ENCODE measurements at places on chromosomes 5 and 9.

GRCh38 chr5:88281322-88281721 lies 12.7 kb upstream of the TMEM161B start:
- DNase-seq = no peak

GRCh38 chr5:67974054-67974453 lies 241.5 kb upstream of the PIK3R1 start:
- DNase-seq = no peak

GRCh38 chr5:4855036-4855435 lies 285.1 kb upstream of the ADAMTS16 start:
- no peak for DNase-seq

- DNase-seq = no peak
Observed at GRCh38 chr9:92468206-92468605, 14.1 kb downstream of the ASPN start.

- DNase-seq = no peak
Observed at GRCh38 chr5:67065696-67066095, 130.9 kb downstream of the CD180 start.

DNA sequence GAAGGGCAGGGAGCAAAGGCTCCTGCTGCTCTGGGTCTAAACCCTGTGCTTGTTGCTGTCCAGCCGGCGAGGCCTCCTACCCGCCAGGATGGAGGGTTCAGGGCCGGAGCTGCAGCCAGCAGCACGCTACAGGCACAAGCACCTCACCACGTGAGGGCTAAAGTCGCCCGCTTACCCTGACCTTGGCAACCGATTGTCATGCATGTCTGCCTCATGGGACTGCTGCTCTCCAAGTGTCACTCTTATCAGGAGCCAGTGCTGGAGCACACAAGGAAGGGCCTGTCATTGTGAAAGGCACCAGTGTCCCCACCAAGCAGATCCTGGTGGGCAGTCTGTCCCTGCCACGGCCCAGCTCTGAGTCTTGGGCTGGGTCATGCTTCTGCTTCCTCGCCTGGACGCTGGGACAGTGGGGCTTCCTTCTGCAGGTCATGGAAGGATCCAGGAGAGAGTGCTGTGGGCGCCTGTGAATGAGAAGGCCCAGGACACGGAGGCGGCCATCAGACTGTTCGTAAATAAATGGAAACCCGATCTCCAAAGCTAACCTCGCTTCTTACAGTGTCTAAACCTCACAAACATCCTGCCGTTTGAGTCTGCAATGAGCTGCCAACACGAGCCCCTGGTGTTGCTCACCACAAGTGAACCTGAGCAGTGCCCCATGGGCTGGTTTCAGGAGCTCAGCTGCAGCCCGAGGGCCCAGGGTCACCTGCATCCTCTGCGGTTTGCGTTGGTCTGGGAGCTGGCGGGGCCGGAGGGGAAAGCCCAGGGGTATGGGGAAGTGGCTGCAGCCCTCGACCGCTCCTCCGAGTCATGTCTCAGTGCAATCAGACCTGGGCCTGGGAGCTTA lies 58.2 kb upstream of the RXRA start:
- DNase-seq = no peak

- DNase-seq = no peak
Observed at GRCh38 chr5:13945271-13945670, 783 bp upstream of the DNAH5 start.

DNA sequence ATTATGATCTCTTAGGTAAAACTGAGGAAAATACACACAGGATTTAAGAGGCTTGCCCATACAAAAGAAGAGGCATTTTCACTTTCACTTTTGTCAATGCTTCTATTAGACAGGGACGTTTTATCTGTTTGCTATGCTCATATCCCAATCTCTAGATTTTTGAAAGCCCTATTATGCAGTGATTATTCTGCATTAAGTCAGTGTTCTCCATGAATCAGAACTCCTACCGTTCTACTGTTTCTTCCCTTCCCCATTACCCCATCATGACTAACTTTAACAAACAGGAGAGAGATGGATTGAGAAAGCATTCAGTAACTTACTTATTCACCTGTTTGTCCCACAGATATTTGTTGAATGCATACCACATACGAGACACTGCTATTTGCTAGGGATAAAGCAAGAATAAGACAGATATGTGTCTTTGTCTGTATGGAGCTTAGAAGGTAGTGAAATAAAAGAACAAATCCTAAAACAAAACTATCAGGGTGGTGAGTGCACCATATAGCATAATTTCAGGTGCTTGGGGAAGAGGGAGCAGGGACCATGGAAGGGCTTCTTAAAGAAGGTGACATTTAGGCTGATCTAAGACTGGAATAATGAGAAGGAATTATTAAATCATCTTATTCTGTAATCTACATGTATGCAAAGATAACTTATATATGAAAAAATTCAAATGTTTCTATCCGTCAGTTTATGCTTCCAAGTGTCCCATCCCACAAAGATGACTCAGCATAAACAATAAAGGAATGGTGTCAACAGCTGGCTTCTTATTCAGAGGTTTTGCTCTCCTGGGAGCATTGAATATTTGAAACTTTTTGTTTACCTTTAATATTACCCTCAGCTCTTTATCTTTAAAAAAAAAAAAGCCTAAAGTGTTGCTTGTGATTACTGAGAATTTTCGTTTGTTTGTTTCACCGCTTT lies 328.1 kb downstream of the HINT1 start:
- no peak for DNase-seq

DNA sequence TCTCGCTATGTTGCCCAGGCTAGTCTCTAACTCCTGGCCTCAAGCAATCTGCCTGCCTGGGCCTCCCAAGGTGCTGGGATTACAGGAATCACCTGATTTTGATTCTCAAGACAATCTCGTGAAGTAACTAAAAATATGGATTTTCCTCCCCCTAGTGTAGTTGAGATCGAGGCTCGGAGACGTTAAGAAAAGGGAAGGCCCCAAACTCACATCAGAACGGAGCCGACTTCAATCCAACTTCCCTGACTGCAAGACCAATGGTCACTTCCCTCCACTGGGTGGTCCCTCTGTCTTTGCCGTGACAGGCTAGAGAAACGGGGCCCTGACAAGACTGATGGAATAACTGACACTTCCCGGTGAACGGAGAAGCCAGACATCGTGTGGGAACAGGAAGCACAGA lies 28.3 kb downstream of the BARHL1 start:
- no peak for DNase-seq

GRCh38 chr5:119426057-119426456 lies 26.2 kb upstream of the HSD17B4 start:
- no peak for DNase-seq

- DNase-seq = no peak
Observed at GRCh38 chr9:133513214-133514100, 11.3 kb downstream of the MYMK start.

- DNase-seq = no peak
Observed at GRCh38 chr9:35229066-35229778, 67.4 kb downstream of the UNC13B start.

- DNase-seq = no peak
Observed at GRCh38 chr5:150219142-150219541, 29.3 kb downstream of the SLC6A7 start.

DNA sequence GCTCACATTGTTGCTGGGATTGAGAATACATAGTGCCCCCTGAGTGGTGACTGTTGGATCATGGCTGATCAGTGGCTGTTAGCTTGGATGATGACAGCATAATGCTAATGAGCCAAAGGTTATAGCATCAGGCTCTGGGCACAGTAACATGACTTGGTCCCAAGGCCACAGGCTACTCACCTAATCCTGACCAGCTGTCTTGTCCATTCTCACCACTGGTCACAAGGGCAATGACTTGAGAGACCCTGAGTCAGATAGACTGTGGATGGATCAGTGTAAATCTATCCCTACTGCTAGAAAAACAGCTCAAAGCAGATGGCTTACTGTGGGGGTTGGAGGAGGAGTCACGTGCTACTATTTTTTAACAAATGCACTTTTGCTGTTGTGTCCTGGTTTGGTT lies 74.7 kb downstream of the AOPEP start:
- no peak for DNase-seq

- no peak for DNase-seq
Observed at GRCh38 chr9:125272697-125273096, 11.1 kb downstream of the GAPVD1 start.

DNA sequence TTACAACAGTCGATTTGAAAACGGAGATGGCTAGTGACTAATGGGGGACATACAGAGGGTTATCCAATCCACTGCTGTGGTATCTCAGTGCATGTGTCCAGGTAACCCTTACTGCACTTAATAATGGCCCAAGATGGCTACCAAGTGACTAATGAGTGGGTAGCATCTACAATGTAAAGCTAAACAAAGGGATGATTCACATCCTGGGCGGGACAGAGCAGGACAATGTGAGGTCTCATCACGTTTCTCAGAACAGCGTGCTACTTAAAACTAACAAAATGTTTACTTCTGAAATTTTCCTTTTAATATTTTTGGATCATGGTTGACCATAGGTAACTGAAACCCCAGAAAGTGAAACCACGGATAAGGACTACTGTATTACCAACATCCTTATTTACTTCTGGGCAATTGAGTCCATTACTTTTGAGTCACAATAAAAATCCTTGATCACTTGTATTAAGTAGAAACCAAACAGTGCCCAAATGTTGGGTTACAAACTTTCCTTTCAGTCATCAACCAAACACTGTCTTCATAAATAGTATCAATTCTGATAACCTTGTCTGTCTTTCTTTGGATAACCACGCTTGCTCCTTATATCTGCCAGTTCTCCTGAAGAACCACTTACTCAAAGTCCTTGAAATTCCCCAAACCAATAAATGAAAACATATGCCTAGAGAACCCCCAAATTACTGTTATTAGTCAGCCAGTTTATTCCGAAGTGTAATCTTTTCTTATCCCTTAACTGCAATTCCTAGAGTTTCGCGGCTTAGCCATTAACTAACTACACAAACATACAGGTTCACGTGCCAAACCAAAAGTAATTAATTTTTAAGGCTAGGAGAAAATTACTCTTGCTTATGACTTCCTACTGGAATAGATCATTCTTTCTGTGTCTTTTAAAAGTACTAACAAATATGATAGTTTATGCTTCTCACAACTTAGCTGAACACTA lies 59.7 kb downstream of the ELL2 start:
- DNase-seq = no peak

DNA sequence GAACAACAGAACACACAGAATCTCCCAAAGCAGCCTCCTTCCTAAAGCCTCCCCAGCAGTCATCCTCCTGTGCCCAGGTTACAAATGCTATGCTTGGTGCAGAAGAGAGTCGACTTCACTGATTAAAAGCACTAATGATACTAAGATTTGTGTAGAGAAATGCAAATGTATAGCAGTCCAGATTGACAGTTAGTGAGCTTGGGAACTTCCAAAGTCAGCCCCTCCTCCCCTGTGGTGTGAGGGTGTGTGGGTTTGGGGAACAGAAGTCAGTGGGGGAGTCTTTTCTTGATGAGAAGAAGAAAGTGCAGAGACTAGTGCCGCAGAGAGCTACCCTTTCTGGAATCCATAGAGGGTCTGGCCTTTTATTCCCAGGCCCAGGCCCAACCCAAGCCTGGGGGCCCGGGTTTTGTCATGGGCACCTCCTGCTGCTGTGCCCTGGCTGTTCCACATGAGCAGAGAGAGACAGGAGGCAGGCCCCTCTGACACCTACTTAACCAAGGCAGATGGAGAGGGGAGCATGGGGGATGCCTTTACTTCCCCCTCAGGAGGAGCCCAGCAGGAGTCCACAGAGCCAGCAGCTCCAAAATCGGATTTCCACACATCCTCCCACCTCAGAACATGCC lies 173.3 kb downstream of the DENND1A start:
- no peak for DNase-seq

GRCh38 chr5:89262030-89262429 lies 379.0 kb upstream of the MEF2C start:
- no peak for DNase-seq

DNA sequence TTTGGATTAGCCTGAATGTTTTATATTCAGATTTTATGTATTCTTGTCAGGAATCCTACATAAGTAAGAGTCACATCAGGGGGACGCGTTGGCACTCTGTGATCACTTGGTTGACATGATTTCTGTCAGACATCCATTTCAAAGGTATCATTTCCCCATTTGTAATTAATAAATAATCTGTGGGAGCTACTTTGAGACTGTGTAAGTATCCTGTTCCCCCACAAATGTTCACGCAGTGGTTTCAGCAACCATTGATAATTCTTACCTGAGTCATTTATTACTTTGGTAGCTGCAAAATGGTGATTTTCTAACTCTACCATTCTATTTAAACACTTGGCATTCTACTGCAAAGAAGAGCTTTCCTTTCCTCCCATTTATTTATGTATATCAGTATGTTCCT lies 56.9 kb upstream of the TBC1D2 start:
- no peak for DNase-seq

GRCh38 chr5:151742870-151743294 lies 15.5 kb downstream of the ATOX1 start:
- DNase-seq = no peak

DNA sequence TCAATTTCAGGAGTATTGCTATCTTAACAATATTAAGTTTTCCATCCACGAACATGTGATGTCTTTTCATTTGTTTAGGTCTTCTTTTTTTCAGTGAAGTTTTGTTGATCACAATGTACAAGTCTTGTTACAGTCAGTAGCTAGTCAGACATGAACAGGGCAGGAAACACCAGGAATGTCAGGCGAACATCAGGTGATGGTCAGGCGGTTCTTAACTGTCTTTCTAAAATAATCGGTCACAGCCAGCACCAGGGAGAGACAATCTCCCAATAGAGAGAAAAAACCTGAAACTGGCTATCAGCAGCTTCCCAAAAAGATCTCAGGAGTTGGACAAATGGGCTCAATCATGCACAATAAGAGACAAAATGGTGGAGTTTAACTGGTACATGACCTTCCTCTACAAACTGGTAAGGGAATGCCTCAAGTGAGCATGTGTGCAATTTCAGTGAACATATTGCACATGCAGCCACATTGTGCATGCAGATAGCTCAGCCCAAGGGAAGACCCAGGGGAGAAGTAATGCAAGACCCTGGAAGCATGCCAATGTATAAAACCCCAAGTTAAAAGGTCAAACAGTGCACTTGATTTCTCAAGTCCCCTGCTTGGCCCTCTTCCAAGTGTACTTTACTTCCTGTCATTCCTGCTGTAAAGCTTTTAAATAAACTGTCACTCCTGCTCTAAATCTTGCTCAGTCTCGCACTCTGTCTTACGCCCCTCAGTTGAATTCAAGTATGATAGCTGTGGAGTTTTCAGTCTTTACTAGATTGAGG lies 176.1 kb upstream of the RASEF start:
- DNase-seq = no peak

Data from activated gamma-delta T cell treated with Interleukin-2 at 50 U/mL for 16 hours (primary cell).